ENCODE measurements at places on chromosomes 4 and X.

- no peak for DNase-seq
Observed at GRCh38 chr4:186200516-186200915, 9.1 kb downstream of the CYP4V2 start.

DNA sequence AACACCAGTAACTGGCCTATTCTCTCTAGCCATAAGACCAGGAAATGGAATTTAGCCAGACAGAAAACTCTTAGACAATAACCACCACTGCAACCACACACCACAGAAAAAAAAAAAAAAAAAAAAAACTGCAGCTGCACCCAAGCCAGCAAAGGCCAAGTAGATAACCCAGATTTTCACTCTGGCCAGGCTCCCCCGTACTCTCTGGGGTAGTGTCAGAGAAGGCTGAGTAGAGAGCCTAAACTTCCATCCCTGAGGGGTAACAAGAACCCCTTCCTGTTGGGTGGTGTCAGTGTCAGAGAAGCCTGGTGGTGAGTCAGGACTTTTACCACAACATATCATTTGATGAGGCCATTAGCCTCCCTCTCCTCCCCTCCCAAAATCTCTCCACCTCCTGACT, 5.6 kb upstream of the DLG3 start:
- no peak for DNase-seq

DNA sequence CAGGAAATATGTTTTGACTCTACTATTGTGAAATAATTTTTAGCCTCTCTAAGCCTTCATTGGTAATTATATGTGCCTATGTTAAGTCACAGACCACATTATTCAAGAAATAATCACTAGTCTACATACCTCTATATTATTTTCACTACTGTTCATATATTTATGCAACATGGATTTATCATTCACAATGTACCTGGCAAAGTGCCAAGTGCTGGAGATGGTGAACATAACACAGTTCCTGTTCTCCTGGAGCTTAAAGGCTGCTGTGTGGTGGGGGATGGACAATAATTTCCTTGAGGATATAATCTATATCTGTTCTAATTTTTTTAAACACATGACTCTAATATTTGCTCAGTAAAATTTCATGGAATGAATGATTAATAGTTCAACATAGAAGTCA, 527.7 kb upstream of the CXorf51A start:
- no peak for DNase-seq

GRCh38 chrX:129750971-129751370, 12.2 kb downstream of the XPNPEP2 start:
- no peak for DNase-seq

- DNase-seq, result no peak
Observed at GRCh38 chr4:89161841-89162240, 50.5 kb downstream of the TIGD2 start.

- no peak for DNase-seq
Observed at GRCh38 chrX:138788771-138789170, 77.3 kb upstream of the FGF13 start.

DNA sequence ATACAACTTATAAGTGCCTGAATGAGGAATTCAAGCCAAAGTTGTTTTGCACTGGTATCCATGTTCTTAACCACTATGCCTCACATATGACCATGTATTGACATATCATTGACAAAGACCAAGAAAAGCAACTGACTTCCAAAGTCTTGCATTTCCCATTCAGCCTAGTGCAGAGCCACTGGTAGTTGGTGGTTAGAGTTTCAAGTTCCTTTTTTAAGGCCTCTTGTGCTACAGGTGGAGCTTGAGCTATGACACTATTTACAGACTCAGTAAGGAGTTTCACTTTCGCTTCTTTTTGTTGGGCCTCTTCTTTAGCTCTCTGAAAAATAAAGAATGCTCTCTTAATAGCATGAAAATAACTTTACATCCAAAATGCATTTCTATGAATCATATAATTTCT, 763.0 kb downstream of the DMD start:
- DNase-seq, result peak; percentile 20

GRCh38 chr4:85548841-85549240, 73.9 kb downstream of the ARHGAP24 start:
- no peak for DNase-seq

- no peak for DNase-seq
Observed at GRCh38 chrX:137654481-137654880, 88.6 kb downstream of the ZIC3 start.

DNA sequence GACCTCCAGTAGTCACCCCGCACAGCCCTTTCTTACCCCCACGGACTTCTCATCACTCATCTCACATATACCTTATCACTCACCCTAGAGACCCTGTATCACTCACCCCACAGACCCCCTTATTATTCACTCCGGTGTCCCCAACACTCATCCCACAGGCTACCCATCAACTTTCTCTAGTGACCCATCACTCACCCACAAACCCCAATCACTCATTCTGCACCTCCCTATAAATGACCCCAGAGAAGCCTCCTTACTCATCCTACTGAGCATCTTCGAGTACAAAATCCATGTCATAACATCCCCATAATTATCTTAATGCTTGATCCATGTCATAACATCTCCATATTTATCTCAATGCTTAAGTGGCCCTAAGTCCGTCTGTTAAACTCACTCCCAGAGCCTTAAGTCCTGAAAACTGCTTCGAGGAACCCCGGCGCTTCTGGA, 934 bp downstream of the ZNF41 start:
- no peak for DNase-seq

DNA sequence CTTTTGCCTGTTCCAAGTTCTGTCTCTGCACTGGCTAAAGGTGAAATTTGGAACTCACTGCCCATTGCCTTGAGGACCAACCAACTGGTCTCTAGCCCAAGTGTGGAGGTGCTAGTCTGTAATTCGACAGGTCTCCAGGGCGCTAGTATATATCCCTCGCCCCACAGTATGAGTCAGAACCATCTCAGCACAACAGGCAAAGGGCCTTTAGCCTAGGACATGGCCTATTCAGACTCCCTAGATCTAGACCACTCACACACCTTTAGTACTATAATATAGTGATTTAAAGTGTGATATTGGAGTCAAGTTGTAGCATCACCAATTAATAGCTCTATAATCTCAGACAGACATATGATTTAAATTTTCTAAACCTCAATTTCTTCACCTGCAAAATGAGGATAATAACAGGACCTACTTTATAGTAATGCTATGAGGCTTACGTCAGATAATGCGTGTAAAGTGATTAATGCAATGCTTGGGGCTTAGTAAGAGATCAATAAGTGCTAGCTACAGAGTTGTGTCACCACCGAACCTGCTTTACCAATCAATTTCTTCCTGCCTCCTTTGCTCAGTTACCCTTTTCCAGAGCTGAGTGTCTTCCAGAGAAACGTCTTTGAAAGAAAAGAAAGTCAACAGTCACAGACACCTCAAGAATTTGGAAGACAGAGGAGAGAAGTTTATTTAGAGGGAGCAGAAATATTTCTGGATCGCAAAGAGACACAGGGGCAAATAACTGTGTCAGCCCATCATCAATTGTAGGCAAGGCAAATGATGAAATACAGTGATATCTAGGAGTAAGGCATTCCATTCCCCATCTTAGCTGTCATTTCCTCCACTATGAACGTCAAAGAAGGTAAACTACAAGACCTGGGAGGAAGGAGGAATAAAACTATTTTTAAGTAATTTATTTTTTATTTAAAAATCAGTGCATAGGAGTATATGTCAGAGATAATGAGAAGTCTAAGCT, 2.3 kb downstream of the NOX1 start:
- no peak for DNase-seq
